ENCODE measurements at places on chromosomes 5 and 9.

DNA sequence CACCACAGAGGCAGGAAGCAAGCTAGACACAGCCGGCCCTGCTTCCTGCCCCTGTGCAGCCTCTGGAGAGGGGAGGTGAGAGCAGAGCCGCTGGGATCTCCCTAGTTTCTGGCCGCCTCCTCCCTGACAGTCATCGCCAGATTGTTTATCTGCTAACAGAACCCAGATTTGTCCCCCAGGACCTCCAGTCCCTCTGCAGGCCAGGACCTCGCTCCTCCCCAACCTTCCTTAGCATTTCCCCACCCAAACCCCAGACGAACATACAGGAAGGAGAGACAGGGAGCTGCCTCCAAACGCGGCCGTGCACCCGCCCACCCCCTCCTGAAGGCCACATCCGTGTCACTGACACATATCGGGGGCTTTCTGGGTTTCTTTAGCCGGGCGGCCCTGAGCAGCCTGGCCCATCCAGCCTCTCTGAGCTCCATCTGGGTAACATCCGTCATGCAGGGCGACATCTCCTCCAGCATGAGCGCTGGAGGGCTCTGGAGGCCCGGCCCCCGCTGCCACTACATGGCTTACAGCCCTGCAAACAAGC is 47.5 kb downstream of the DBH start:
- DNase-seq = no peak

DNA sequence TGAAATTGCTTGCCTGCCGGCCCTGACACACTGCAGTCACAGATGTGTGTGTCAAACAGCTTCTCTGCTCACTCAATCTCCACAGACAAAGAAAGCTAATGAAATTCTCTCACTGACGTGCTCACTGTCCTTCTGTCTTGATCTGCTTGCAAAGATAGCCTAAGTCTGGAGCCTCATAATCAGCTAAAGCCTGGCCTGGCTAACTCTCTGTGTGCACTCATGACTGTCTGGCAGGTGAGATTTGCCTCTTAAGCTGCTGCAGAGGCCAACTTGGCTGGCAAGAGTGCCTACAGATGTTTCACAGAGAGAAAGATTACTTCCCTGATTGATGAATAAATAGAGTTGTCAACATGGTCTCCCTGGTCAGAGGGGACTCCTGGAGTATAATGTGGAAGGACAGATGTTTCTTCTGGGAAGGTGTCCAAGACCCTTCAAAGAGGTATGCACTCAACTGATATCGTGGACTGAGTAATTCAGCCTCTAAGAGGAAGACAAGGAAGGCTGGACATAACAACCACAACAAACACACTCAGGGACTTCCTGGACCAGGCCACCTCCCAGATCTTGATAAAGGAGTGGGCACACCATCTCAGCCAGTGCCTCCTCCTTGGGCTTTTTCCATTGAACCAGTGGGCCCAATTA is 362.0 kb downstream of the SPOCK1 start:
- DNase-seq = no peak

- no peak for DNase-seq
Measured at GRCh38 chr5:139872851-139873794, 77.5 kb downstream of the PSD2 start.

- DNase-seq = no peak
Measured at GRCh38 chr5:99948850-99949249, 586.3 kb upstream of the FAM174A start.

- DNase-seq = no peak
Measured at GRCh38 chr9:95201206-95201605, 116.3 kb downstream of the FANCC start.

GRCh38 chr5:177596775-177597238 is 3.1 kb upstream of the B4GALT7 start:
- no peak for DNase-seq

DNA sequence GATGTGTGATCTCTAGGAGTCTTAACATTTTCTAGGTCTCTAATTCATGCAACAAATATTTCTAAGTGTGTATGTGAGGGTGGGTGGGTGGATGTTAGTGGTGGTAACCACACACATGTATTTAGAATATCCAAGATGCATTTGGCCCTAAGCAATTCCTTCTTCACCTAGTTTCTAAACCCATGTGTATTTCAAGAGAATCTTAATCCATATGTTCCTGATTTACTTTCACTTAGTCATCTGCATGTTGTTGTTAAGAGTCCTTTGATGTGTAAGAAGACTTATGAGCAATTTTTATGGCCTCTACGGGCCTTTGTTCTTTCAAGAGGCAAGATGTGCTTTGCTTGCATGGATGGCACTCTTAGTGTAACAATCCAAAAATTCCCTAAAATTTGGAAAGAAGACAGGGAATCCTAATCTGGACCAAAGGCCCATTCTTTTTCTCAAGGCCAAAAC is 282.6 kb downstream of the SPATA31D1 start:
- DNase-seq = no peak

GRCh38 chr5:145718956-145719355 is 116.2 kb downstream of the PRELID2 start:
- no peak for DNase-seq

DNA sequence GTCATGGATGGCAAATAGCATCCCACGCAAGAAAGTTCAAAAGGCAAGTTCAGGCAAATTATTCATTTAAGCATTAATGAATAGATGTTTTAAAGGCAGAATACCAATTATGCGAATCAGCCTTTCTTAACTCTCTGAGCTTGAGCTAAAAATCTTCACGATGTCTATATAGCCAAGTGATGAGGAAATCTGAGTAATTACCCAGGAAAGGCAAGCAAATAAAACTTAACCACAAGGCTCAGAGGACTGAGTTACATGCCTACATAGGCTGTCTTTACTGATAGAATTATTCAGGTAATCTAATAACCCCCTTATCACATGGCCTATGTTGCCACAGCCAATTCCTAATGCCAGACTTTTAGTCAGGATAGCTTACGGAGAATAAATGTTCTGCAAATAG is 120.8 kb upstream of the MTAP start:
- DNase-seq = no peak

DNA sequence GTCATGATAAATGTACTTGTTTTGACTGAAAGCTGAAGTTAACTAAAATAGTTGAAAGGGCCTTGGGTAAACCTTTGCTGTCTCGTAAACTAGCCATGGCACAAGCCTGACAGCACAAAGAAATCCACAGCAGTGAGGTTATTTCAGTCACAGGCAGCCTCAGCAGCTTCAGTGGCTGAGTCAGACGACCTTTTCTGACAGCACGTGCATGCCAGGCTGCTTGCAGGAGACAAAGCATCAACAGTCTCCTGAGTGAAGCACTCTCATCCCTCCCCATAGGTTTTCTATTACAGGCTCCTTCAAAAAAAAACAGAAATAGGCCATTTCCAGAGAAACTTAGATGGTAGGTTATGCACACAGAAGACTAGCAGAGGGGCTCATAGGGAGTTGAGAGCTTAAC is 34.6 kb downstream of the OXCT1 start:
- peak; percentile 25 for DNase-seq

DNA sequence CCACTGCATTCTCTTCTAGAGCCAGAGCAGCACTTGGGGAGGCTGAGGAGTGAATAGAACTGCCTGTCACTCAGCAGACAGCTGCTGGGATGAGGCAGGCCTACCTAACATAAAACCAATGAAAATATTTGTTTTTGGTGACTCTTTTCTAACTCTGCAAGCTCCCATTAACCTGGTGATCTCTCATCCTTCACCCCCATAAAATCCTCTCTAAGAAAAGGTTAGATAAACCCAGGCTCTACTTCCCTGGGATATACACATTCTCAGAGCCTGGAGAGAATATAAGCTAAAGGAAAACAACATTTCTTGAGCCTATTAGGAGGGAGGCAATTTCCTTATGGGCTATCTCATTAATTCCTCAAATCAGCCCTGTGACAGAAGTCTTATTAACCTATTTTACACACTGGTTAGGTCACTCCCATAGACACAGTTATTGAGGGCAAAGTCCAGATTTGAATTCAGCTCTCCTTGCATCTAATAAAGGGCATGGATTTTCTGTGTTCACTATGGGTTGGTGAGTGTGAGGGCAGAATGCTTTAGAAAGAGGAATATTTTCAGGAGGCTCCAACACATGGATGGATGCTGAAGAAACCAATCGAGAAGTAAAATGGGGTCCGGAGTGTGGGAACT is 492.9 kb downstream of the CCDC171 start:
- no peak for DNase-seq

DNA sequence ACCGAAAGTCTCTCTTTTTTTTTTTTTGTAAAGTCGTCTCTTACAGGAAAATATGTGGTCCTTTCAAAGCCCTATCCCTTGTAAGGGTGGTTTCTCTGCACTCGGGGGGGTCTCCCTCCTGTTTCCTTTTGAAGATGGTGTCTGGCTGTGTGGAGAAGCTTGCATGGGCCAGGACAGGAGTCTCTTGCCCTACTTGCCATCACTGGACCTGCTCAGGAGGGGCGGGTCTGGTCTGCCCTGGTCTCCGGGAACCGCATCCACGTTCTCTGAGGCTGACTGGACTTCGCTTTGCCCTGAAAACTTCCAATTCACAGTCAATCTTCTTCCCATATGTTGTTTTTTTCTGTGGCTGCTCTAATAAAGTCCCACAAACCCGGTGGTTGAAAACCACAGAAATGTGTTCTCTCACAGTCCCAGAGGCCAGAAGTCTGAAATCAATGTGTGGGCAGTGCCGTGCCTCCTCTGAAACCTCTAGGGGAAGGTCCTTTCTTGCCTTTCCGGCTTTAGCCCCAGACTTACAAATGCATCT is 92.9 kb upstream of the IER5L start:
- DNase-seq = no peak

DNA sequence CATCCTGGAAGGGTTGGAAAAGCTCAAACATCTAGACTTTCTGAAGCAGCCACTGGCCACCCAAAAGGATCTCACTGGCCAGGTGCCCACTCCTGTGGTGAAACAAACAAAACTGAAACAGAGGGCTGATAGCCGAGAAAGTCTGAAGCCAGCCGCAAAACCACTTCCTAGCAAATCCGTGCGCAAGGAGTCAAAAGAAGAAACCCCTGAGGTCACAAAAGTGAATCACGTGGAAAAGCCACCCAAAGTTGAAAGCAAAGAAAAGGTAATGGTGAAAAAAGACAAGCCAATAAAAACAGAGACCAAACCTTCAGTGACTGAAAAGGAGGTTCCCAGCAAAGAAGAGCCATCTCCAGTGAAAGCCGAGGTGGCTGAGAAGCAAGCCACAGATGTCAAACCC is 87.6 kb downstream of the MAP1B start:
- DNase-seq = no peak

DNA sequence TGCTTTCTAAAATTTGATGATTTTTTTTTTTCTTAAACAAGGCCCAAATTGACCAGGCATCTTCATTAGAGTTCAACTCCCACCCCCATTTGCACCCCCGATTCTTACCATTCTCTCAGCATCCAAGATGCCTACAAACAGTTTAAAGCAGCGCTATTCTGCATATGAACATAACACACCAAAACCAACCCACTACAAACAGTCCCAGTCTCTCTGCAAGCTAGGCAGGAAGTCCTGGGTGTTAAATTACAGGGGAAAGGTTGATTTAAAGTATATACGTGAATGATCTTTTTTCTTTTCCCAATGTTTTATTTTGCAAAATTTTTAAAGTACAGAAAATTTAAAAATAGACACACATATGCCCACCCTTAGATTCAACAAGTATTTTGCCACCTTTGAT is 127.0 kb downstream of the ADAMTS12 start:
- DNase-seq = no peak

DNA sequence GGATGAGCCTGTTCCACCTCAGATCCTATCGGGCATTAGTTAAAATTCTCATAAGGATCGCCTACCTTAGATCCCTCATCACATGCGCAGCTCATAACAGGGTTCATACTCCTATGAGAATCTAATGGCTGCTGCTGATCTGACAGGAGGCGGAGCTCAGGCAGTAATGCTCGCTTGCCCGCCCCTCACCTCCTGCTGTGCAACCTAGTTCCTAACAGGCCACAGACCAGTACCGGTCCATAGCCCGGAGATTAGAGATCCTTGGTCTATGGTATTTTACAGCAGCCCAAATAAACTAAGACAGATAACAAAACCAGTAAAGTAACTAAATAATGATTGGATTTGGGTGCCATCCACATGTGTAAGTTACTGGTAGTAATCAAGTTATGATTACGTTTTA is 17.5 kb downstream of the GOLPH3 start:
- DNase-seq = no peak

DNA sequence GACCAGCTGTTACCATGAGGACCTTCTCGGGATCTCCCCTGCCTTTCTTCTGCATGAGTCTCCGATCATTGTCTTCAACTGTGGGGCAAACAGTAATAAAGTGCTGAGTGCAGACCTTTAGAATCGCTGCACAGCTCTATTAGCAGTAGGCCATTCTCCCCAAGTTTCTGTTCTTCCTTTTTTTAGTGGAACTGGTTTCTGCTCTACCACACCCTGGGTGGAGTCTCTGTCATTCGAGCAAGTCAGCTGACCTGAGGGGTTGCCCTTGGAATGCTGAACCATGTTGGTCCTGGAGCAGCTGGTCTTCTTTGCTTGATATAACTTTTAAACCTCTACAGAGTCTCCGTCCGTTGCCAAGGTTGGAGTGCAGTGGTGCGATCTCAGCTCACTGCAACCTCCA is 33.4 kb upstream of the GNPDA1 start:
- no peak for DNase-seq

- no peak for DNase-seq
Measured at GRCh38 chr9:16505199-16505598, 365.3 kb downstream of the BNC2 start.

GRCh38 chr9:73093016-73093739 is 58.5 kb upstream of the ANXA1 start:
- DNase-seq = no peak

GRCh38 chr5:33277061-33277650 is 163.6 kb upstream of the TARS1 start:
- no peak for DNase-seq

- DNase-seq = no peak
Measured at GRCh38 chr5:59390074-59390659, 503.4 kb downstream of the PDE4D start.
